ENCODE measurements at places on chromosomes 4 and X. TPM values are rescaled to one million over a fixed set of nuclear protein-coding genes. Genes with fewer than 3 reads are reported as not detected.

Gene ADH1A
- not detected for total RNA-seq

Gene MUC7
- total RNA-seq = not detected

Gene DCLK2
- total RNA-seq = 29.7 TPM

Gene BOD1L1
- total RNA-seq = 5.0 TPM

Gene UBA1
- total RNA-seq = 67.5 TPM

Gene ADGRG2
- total RNA-seq = 38.6 TPM

Gene SLC9A7
- total RNA-seq = 1.6 TPM

Gene MCTS1
- total RNA-seq = 146 TPM

Gene SASH3
- total RNA-seq = not detected

Gene PRR32
- not detected for total RNA-seq

Gene CT47C1
- total RNA-seq = not detected

Gene MMAA
- total RNA-seq = 7.1 TPM

Gene ARHGEF6
- total RNA-seq = 16.0 TPM

All from Caki2 (cell line).